Activated CD4-positive, alpha-beta T cell treated with anti-CD3 and anti-CD28 coated beads, Interleukin-2, amount 10 ng/mL, durations not matched to agents 24 days and 14 days (primary cell): ENCODE measurements at places on chromosomes 4 and X. TPM values are rescaled to one million over a fixed set of nuclear protein-coding genes. Genes with fewer than 3 reads are reported as not detected.
A peak's percentile ranks its signal among the peaks of the same experiment; 100 is the strongest.

SSX2B gene
- not detected in 2 replicates for total RNA-seq

MAGEA11 gene
- total RNA-seq = not detected in 2 replicates

COL25A1 gene
- total RNA-seq = not detected in 2 replicates

MAGEC2 gene
- total RNA-seq = not detected in 2 replicates

HERC5 gene
- 18.1 and 19.7 TPM in 2 replicates for total RNA-seq

P2RY4 gene
- 0.21 and 0.24 TPM in 2 replicates for total RNA-seq

MMRN1 gene
- total RNA-seq = not detected in 2 replicates

CT47B1 gene
- not detected in 2 replicates for total RNA-seq

HMGN5 gene
- 0.88 and 1.5 TPM in 2 replicates for total RNA-seq

- H3K27me3 ChIP-seq = no peaks in the 10 kb centered on the region
- H3K4me3 ChIP-seq = no peak overlapping the region
- H3K27ac ChIP-seq = no peak overlapping the region
- DNase-seq = no peak
- peaks cover 12% of the 10 kb centered on the region for H3K4me1 ChIP-seq
- peaks cover 11% of the 10 kb centered on the region for H3K36me3 ChIP-seq
These were observed 31.8 kb downstream of the SH3TC1 start for GRCh38 chr4:8230891-8231290.

- no peaks in the 10 kb centered on the region for H3K27me3 ChIP-seq
- no peak overlapping the region for H3K4me3 ChIP-seq
- H3K4me1 ChIP-seq = no peaks in the 10 kb centered on the region
- DNase-seq = no peak
These were observed 97.4 kb upstream of the S100G start for GRCh38 chrX:16552546-16552945.

DNA sequence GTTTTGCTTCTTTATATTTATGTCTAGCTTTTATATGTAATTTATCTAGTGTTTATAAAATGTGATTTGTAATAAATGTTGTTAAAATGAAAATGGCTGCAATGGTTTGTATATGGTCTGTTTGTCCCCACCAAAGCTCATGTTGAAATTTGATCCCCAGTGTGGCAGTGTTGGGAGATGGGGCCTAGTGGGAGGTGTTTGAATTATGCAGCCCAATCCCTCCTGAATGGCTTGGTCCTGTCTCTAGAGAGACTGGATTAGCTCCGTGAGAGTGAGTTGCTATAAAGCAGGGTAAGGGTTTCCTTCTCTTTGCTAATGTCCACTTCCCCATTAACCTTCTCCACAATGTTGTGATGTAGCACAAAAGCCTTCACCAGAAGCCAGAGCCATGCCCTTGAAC, 30.0 kb upstream of the JADE3 start:
- H3K4me3 ChIP-seq = no peak overlapping the region
- H3K4me1 ChIP-seq = peaks cover 1% of the 10 kb centered on the region
- no peak overlapping the region for H3K27ac ChIP-seq
- peaks cover 6% of the 10 kb centered on the region for H3K36me3 ChIP-seq
- DNase-seq = no peak

GRCh38 chr4:87543835-87544461, 14.8 kb upstream of the SPARCL1 start:
- H3K4me1 ChIP-seq = no peaks in the 10 kb centered on the region
- no peaks in the 10 kb centered on the region for H3K36me3 ChIP-seq
- peaks cover 6% of the 10 kb centered on the region for H3K27me3 ChIP-seq
- H3K27ac ChIP-seq = no peak overlapping the region
- no peak for DNase-seq

- H3K36me3 ChIP-seq = no peaks in the 10 kb centered on the region
- DNase-seq = no peak
- no peak overlapping the region for H3K27ac ChIP-seq
- no peaks in the 10 kb centered on the region for H3K27me3 ChIP-seq
- H3K4me1 ChIP-seq = no peaks in the 10 kb centered on the region
These were observed 311.3 kb downstream of the CCSER1 start for GRCh38 chr4:90438522-90438921.

DNA sequence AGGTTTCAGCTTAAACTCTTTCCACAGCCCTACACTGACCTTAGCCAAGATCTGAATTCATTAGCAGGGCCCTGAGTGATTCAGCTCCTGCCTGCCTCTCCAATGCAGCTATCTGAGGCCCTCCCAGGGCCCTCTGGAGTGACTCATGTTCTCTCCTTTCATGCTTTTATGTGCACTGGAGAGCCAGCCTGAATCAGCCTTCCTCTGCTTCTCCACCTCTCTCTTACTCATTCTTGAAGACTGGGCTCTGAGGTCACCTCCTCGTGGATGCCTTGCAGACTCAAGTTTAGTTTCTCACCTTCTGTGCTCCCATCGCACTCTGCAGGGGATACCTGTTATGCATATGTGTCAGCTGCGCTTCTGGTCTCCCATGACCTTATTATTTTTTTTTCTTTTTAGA, 3.1 kb upstream of the OCIAD2 start:
- no peak overlapping the region for H3K4me3 ChIP-seq
- H3K27me3 ChIP-seq = no peaks in the 10 kb centered on the region
- H3K36me3 ChIP-seq = peaks cover 7% of the 10 kb centered on the region
- peak overlapping the region; percentile 78 for H3K27ac ChIP-seq

GRCh38 chrX:16114611-16115010, 8.8 kb upstream of the GRPR start:
- peaks cover 5% of the 10 kb centered on the region for H3K27me3 ChIP-seq
- no peak overlapping the region for H3K27ac ChIP-seq
- H3K4me3 ChIP-seq = no peak overlapping the region
- no peaks in the 10 kb centered on the region for H3K36me3 ChIP-seq

DNA sequence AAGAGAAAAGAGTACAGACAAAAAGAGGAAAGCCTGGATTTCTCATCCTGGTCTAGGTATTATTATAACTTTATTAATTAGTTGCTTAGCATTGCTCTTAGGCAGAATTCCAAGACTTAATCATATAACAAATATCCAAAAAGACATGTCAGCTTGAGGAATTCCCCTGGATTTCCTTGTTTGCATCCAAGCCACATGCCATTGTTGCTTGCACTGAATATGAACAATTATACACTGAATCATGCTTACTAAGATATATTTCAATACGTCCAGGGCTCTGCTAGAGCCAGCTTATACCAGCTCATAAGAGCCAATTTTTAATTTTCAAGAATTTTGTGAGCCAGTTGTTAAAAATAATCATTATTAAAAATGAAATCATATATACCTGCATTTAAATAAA, 5.5 kb upstream of the TLR10 start:
- H3K36me3 ChIP-seq = peaks cover 29% of the 10 kb centered on the region
- H3K27me3 ChIP-seq = no peaks in the 10 kb centered on the region
- no peak for DNase-seq
- H3K4me3 ChIP-seq = no peak overlapping the region
- no peak overlapping the region for H3K27ac ChIP-seq

- peaks cover 6% of the 10 kb centered on the region for H3K4me1 ChIP-seq
- no peaks in the 10 kb centered on the region for H3K36me3 ChIP-seq
- H3K27me3 ChIP-seq = peaks cover 5% of the 10 kb centered on the region
- no peak overlapping the region for H3K27ac ChIP-seq
- no peak for DNase-seq
- no peak overlapping the region for H3K4me3 ChIP-seq
These were observed 59.3 kb downstream of the AFM start for GRCh38 chr4:73540826-73541225.

DNA sequence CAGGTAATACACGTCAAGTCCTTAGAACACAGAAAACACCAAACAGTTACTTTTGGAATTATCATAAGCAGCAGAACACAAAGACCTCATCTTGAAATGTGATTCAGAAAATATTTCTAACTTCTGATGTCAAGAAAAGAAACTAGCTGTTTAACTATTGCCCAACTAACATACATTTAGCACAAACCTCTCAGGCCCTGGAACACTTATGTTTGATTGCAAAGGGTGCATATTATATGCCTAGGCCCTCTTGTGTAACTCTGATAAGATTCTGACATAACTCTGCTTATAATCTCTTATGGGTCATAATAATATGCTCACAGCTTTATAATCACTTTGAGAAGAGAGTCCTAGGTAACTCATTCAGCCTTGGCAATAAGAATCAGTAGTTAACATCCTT, 62.6 kb downstream of the TBC1D9 start:
- H3K27me3 ChIP-seq = peaks cover 10% of the 10 kb centered on the region
- no peak overlapping the region for H3K27ac ChIP-seq
- no peaks in the 10 kb centered on the region for H3K36me3 ChIP-seq
- no peak overlapping the region for H3K4me3 ChIP-seq
- no peak for DNase-seq
- no peaks in the 10 kb centered on the region for H3K4me1 ChIP-seq

DNA sequence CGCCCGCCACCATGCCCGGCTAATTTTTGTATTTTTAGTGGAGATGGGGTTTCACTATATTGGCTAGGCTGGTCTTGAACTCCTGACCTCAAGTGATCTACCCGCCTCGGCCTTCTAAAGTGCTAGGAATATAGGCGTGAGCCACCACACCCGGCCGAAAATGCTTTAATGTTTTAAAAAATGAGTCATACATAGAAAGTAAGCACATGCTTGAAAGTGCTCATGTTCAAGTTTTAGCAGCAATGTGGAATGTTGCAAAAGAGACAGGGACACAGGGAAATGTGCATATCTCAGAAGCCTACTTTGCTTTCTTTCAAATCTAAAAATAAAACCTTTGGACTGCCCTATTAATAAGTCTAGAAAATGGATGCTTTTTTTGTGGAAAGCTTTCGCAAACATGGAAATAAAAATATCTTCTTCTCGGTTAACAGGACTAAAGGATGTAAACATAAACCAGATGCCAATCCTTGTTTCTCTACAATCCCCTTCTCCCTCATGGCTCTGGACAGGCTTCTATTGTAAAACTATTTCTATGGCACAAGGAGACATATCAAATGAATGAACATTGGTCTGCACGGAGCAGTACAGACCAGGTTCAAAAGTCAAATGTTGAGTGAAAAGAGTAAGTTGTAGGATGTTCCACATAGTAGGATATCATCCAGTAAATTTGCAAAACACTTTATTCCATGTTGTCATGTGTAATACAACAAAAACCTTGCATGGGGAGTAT, 15.0 kb downstream of the MECP2 start:
- H3K27me3 ChIP-seq = no peaks in the 10 kb centered on the region
- no peak for DNase-seq
- peak overlapping the region; percentile 47 for H3K4me3 ChIP-seq

DNA sequence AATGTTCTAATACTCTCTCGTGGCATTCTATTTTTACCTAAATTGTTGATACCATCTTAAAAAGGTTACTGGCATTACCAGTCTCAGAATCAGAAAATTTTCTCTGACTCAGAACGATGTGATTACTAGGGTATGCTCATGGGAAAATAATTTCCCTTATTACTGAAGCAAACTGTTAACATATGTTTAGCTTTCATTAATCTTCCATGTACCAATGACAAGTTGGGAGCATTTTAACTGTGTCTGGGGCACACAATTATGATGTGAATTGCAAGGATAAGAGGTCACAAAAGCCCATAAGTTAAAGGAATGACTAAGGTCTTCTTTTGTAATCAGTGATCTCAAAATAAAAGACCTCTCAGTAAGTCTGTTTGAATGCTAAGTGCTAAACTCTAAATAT, 1254.6 kb downstream of the PCDH18 start:
- no peak overlapping the region for H3K4me3 ChIP-seq
- DNase-seq = no peak
- no peaks in the 10 kb centered on the region for H3K27me3 ChIP-seq
- no peaks in the 10 kb centered on the region for H3K36me3 ChIP-seq
- no peaks in the 10 kb centered on the region for H3K4me1 ChIP-seq

- H3K36me3 ChIP-seq = no peaks in the 10 kb centered on the region
- no peak overlapping the region for H3K27ac ChIP-seq
- no peaks in the 10 kb centered on the region for H3K27me3 ChIP-seq
- H3K4me1 ChIP-seq = no peaks in the 10 kb centered on the region
These were observed 18.4 kb upstream of the ODAM start for GRCh38 chr4:70177090-70177489.

GRCh38 chr4:147101678-147102077, 156.0 kb upstream of the TTC29 start:
- no peak overlapping the region for H3K4me3 ChIP-seq
- no peak for DNase-seq
- no peaks in the 10 kb centered on the region for H3K36me3 ChIP-seq
- no peaks in the 10 kb centered on the region for H3K4me1 ChIP-seq

DNA sequence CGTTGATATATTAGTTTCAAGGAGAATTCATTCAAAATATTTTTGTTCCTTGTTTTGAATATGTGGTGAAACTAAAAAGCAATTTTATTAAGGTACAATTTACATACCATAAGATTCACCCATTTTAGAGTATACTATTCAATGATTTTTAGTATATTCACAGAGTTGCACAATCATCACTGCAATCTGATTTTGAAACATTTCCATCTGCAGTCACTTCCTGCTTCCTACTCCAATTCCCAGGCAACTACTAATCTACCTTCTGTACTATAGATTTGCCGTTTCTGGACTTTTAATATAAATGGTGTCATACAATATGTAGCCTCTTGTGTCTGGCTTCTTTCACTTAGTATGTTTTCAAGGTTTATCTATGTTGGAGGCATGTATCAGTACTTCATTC, 71.3 kb downstream of the SLC9A7 start:
- H3K27me3 ChIP-seq = no peaks in the 10 kb centered on the region
- no peak overlapping the region for H3K27ac ChIP-seq
- no peaks in the 10 kb centered on the region for H3K36me3 ChIP-seq
- no peak for DNase-seq
- peaks cover 19% of the 10 kb centered on the region for H3K4me1 ChIP-seq
